ENCODE measurements at places on chromosomes 6 and 20. TPM values are rescaled to one million over a fixed set of nuclear protein-coding genes. Genes with fewer than 3 reads are reported as not detected.

OR14J1 gene
- not detected for total RNA-seq

DNA sequence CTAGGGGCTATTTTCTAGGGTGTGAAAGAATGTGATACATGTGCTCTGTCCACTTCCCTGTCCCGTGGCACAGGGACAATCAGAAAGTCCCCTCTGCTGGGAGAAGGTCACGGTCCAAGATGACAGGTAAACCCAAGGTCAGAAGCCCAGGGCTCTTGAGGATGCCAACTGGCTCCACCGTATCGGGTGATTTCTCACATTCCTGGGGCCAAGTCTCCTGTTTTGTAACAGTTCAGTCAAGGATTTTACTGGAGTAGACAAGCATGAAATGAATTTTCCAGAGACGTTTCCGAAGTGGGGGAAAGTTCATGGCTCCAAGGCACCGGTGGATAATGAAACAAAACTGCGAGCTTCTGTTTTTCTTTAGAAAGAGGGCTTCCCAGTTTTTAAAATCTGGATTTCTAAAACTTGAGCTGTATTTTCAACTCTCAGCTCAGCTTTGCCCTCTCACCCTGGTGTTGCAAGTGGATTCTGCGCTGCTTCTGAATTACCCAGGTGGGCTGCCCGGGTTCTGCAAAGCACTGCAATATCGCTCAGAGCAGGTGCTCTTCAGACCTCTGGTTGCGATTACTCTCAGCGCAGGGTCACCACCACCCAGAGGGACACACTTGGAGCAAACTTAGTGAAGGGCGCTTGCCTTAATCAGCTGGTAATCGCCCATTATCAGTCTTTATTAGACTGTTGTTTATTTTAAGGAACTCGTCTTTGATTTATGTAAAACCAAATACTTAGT is 64.4 kb upstream of the TMEM170B start:
- no peak for DNase-seq

MEI4 gene
- total RNA-seq = not detected

DNA sequence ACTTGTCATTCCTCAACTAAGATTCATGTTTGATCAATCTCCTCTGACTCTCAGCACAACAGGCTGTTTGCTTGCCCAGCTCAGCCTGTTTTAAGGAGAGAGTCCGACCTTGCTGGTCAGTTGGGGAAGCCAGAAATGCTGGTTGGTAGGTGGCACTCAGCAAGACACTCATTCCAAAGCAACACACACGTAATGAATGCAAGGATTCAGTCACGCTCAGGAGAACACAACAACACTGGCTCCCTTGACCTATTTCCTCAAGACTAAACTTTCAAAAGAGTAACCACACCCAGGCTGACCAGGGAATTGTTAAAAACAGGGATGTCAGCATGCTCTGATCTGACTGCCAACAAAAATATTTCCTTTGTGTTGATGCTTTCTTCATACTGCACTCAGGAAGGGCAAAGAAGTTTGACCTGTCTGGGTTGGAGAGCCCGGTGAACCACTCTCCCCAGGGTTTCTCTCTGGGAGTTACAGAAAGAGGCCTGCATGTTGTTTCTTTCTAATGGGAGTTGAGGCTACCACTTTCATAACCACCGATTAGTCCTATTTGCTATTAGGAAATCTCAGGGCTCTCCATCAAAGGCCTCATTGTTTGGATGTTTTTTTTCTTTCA is 25.6 kb upstream of the PREP start:
- peak; percentile 99 for DNase-seq

- DNase-seq = no peak
Measured at GRCh38 chr6:43193929-43194328, 11.9 kb downstream of the CUL9 start.

DNA sequence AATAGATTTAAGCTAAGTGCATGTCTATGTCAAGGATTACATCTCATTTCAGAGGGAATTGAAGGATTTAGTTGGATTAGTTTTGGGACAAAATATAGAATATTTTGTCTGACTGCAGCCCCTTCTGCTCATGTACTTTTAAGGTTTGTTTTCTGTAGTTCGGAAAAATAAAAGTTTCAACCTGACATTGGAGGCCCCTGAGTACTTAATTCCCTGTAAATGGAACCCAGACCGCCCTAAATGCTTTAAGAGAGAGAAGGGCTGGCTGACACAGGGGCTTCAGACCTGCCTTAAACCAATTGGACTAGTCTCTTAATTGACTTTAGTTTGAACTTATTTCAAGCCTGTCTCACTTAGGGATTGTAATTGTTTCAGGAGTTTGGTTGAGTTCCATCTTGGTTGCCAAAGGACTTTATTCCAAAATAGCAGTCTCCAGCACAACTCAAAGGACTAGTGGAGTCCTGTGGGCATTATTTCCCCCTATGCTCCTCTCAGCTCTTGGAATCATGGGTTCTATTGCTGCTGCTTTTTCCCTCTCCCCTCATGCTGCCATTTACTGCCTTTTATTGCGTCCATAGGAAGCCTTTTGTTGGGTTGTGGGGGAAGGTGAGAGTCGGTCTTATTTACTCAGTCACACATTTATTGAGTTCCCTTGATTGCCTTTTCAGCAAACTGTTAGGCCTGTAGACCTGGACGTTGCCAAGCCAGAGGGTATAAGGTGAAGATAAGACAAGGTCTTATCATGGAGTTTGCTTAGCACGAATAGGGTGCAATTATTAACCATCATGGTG is 14.5 kb downstream of the BRD2 start:
- DNase-seq = no peak

GRCh38 chr6:6333501-6333900 is 13.0 kb upstream of the F13A1 start:
- peak; percentile 44 for DNase-seq

DNA sequence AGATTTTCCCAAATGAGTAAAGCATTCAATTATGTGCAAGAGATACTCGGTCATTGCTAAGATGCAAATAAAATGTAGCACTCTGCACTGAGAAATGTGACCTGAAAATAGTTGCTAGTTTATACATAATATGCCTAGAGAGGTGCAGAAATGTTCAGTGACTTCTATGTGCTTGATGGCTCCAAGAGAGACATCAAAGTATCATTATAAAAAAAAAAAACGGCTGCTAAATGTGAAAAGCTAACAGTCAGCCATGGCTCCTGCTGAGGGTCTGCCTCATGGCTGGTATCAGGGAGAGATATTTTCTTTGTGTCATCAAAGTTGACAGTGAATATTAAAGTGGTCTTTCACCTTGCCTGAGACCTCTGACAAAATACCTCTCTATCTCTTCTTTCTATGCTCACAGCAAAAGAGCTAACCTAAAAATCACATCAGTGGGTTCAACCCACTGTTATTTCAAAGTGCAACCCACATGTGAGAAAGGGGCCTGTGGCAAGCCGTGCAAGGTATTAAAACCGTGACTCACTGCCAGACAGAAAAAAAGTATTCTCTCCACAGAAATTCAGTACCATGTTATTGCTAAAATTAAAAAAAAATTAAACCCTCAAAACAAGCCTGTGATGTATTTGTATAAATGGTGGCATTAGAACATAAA is 259.0 kb downstream of the HIVEP2 start:
- DNase-seq = no peak

DNA sequence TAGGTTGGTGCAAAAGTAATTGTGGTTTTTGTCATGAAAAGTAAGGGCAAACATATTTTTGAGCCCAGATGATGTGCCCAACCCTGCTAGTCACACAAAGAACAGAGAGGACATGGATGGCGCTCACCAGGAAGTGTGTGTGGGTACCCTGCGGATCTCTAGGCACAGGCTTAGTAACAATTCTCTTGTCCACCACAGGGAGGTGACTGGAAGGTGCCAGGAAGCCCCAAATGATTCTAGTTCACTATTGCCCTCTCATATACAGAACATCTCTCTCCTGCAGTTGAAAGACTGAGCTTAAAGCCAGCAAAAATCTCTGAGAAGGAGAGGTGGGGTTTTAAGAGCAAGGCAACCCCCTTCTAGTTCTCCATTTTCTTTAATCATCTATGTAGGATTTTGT is 272.1 kb upstream of the TAB2 start:
- DNase-seq = no peak

EDN1 gene
- total RNA-seq = 1.2 TPM

DNA sequence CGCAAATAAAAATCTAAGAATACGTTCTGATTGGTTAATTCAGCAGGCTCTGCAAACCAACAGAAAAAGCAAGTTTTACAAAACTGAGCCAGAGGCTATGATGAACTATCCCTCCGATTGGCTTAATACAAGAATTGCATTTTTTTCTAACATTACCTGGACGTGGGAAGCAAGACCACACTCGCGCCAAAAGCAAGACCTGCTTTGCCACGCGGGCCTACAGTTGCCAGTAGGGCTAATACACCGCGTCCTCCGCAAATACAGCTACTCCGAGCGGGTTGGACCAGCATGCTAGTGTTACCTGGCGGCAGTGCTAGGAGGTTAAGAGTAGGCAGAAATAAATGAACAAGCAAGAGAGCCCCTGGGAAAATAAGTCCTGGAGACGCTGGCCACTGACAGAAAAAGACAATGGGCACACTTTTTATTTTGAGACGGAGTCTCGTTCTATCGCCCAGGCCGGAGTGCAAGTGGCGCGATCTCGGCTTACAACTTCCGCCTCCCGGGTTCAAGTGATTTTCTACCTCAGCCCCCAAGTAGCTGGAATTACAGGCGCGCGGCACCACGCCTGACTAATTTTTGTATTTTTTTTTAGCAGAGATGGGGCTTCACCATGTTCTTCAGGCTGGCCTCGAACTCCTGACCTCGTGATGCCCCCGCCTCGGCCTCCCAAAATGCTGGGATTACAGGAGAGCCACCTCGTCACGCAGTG is 131.9 kb upstream of the BTN3A2 start:
- DNase-seq = peak; percentile 84

DNA sequence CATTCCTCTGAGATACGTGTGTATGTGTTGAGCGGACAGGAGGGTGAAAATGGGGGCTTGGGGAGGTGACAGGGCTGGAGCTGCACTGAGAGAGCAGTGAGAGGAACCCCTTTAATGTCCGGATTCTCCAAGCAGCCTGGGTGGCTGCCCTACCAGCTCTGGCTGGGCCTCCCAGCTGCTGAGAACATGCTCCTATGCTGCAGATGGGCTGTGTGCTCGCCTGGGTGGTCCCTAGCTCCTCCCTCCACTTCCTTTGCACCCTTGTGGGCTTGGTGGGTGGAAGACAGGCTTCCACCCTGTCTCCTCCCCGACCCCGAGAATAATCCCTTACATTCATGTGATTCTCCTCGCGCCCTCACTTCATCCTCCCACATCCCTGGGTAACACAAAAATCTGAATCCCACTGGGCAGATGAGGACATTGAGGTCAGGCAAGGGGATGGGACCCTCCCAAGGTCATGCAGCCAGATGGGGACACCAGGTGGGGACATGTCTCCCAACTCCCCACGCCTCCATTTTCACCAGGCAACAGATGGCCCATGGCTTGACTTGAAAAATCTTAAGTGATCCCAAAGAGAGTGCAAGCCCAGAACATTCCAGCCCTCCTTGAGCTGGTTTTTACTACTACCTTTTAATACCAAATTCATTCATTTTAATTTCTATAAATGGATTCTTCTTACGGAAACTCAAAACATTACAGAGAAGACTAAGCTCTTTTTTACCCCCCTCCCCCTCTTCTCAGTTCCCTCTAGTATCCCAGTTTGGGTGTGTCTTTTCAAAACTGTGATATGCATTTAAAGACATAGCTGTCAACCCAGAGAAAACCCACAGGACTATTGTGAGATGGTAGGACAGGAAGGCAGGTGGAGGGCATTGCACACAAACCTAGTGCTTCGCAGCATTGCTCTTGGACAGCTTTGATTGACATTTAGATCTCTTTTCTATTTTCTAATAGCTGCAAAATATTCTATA is 5.0 kb upstream of the PDRG1 start:
- no peak for DNase-seq

GRCh38 chr6:41021832-41022231 is 17.2 kb downstream of the UNC5CL start:
- DNase-seq = peak; percentile 83

GRCh38 chr6:34489207-34489805 is 23.4 kb downstream of the PACSIN1 start:
- DNase-seq = no peak

DNA sequence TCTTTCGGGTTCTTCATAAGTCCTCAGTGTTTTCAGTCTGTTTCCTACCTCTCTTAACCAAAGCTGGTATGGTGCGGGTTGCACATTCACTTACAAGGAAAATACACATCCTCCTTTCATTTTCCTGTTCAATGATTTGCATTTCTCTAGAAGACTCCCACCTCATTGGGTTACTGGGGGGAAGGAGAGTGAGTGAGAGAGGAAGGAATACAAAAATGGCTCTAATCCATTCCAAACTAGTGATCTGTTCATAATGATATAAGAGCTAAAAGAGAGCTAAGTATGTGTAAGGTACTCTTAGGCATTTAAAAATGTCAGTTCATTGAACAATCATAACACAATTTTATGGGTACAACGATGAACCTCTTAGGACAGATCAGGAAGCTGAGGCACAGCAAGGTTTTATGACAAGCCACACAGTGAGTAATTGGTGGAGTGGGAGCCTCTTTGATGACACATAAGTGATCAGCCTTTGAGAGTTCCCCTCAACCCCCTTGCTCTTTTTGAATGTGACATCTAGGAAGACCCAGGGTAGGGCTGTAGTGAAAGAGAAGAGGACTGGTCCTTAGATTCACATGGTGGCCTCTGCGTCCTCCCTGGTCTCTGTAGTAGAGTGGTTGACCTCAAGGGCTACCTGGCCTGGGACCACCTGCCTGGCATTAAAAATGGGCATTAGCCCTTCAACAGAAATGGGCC is 328.4 kb upstream of the SOX4 start:
- DNase-seq = no peak

DNA sequence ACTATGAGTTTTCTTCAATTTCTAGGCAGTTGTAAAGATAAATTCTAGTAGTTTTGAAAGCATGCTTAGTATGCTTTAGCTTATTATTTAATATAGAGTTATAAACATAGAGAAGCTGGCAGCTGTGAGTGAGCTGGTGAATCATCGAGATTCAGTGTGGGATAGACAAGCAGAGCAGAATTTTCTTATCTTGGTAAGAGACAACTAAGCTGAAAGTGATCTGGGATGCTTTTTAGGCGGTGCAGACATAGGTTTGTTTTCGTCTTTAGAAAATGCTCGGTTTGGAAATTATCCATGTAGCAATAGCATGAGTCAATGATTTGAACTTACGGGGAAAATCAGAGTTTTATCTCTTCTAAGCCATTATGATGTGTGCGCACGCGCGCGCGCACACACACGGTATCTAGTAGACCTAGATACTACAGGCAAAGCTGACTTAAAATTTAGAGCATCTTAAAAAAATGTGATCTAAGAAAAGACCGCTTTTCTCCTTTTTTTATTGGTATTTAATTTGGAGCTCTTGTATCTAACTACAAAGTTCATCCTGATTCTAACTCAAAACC is 128.3 kb upstream of the MAP3K7 start:
- no peak for DNase-seq

OR2H1 gene
- total RNA-seq = not detected

GRCh38 chr20:19433371-19434350 is 221.2 kb downstream of the SLC24A3 start:
- no peak for DNase-seq

Measured in Caki2 (cell line).